EH (cell line): ENCODE measurements at places on chromosomes 5 and 9.

GRCh38 chr9:124443625-124444024, 6.6 kb upstream of the ADGRD2 start:
- no peak for DNase-seq

DNA sequence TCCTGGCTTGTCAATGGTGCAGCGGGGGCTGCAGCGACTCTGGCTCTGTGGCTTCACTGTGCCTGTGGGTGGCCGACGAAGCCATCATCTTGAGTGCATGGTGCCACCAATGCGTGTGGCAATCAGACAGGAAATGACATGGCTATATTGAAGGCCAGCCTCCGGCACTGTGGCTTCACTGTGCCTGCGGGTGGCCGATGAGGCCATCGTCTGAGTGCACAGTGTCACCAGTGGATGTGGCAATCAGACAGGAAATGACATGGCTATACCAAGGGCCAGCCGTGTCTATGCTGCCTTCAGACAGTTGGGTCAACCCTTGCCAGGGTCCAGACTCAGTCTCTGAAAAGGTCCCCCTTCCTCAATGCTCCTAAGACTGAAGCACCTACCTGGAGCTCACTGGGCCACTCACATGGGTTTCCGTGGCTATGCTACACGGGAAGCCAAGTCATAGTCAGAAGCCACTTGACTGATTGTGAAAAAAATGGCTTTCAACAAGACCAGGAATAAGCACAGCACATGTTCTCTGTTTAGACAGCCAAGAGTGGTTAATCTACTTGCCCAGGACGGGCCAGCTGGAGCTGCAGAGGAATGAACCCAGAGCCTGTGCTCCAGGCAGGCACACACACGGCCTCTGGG, 67.5 kb upstream of the S1PR3 start:
- no peak for DNase-seq

DNA sequence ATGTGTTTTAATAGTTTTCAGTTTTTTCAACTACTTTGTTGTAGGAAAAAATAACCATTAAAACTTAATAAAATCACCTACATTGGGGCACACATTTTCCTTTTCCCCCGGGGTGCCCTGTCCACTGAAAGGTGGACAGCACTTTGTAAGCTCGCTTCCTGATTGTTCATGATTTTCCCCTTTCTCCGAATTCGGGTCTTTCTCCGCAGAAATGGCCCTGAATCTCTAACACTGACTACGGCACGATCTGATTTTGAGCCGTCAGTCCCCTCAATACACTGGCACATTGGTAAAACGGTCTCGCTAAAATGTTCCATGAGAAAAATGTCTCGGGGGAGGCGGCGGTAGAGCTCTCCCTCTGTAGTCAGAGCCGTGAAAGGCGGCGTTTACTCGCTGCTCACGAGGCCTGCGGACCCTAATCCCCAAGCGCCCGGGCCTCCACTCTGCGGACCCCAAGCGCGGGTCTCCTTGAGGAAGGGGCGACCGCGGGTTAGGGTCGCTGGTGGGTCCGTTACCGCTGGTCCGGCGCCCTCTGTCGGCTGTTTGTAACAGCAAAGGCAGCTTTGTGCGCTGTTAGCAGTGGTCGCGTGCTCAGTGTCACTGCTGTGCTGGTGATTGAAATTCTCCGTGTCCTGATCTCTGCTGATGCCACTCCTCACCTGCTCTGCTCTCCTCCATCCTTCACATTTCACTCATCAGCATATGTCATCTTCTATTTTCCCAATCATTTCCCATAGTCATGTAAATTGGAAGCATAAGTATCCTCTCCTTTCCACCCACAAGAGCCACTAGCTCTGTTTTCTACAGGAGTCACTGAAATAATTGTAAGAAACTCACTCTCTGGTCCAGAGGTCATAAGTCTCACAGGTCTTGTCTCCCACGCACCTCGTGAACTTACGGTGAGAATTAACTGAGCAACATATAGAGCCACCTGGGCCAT, 10.8 kb upstream of the IFNA2 start:
- DNase-seq: peak; percentile 34

DNA sequence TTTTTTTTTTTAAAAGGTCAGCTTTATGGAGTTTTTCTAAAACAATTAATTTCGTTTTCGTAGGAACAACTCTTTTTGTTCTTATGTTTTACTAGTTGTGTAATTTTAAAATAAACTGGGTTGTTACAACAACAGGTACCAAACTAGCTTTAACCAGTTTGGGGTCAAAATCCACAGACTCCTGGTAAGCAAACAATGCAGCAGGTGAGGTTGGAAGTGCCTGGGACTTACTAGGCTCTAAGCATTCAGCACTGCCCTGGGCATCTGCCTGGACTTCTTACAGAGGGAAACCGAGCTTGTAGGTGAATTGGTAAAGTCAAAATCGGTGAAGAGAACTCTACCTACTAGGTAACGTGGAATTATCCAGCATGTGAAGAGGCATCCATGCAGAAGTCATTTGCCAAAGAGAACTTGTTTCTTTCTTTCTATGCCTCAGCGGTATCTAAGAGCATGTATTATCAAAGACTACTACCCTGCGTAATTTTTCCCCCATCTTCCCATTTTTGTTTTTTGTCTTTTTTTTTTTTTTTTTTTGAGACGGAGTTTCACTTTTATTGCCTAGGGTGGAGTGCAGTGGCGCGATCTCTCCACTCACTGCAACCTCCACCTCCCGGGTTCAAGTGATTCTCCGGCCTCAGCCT, 145.4 kb downstream of the KCTD16 start:
- DNase-seq: no peak

GRCh38 chr9:88725300-88726019, 190.5 kb downstream of the NXNL2 start:
- peak; percentile 4 for DNase-seq

GRCh38 chr5:234450-234849, 16.3 kb downstream of the SDHA start:
- no peak for DNase-seq

DNA sequence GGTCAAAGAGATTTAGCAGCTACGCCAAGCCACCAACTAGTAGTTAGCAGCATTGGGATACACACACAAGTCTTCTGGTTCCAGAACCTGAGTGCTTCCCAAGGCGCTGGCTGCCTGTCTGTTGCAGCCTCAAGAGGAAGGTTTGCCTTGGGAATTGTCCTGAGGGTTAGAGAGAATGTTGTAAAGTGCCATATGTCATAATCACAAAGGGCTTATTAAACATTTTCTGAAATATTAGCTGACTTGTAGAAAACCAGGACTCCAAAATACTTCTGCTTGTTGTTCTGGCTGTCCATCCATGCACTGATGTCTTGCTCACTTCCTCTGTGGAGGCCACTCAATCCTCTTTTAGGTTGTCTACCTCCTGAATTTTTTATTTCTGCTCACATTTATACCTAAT, 46.3 kb downstream of the SLC36A1 start:
- no peak for DNase-seq

DNA sequence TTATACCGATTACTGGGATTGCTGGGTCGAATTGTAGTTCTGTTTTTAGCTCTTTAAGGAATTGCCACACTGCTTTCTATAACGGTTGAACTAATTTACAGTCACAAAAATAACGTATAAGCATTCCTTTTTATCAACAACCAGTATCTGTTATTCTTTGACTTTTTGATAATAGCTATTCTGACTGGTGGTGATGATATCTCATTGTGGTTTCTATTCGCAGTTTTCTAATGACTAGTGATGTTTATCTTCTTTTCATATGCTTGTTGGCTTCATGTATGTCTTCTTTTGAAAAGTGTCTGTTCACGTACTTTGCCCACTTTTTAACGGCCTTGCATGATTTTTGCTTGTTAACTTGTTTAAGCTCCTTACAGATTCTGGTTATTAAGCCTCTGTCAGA, 74.4 kb downstream of the FAM174A start:
- DNase-seq: no peak

DNA sequence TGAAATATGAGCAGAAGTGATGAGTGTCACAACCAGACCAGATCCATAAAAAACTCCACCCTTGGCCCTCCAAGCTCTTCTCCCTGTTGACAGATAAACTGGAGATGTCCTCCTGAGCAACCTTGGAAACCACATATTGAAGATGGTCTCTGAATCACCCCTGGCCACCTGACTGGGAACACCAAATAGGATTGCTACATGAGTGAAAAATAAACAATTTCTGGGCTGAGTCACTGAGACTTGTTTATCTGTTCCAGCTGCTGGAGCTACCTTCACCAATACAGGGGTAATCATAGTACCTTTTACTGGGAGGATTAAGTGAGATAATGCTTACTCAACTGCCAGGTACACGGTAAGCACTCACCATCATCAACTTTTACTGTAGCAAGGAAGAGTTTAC, 53.3 kb downstream of the PCA3 start:
- DNase-seq: peak; percentile 62

DNA sequence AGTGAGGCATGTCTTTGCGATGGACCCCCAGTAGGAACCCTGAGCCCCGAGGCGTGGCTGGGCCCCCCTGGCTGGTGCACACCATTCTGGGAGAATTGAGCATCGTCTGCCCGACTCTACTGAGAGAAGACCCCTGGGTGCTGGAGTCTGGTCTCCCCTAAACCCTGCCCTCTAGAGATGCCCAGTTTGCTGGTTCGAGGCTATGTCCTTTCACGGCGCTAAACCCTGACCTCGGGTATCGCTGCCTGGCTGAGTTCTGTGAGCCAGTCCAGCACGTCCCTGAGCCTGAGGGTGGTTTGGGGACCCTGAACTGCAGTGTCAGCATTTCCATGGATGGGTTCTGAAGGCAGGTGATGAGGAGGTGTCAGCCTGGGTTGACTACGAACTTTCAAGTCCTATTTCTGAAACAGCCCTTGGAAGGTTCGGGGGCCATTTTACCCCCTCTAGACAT, 128.8 kb downstream of the RXRA start:
- DNase-seq: no peak

- DNase-seq: no peak
Measured at GRCh38 chr9:106981396-106982287, 118.7 kb downstream of the ZNF462 start.

- DNase-seq: no peak
Measured at GRCh38 chr9:30505311-30505710, 1879.1 kb upstream of the ACO1 start.

DNA sequence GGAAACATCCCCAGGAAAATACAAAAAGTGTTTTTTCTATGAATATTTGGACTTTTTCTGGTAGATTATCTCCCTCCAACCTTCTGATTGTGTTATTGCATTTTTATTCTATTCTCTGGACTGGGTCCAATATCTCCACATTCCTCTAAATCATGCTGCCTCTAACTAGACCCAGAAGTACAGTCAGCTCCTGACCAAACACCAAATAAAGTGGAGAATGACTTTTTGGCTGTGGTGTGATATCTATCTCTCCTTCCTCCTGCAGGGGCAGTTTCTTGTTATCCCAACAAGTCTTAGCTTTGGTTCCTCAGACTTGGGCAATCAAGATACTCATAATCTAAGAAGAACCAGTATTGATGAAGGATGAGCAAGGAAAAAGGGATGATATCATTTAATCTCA, 3.2 kb upstream of the RAI14 start:
- DNase-seq: peak; percentile 87

- peak; percentile 39 for DNase-seq
Measured at GRCh38 chr9:105973951-105974351, 279.6 kb downstream of the TMEM38B start.

DNA sequence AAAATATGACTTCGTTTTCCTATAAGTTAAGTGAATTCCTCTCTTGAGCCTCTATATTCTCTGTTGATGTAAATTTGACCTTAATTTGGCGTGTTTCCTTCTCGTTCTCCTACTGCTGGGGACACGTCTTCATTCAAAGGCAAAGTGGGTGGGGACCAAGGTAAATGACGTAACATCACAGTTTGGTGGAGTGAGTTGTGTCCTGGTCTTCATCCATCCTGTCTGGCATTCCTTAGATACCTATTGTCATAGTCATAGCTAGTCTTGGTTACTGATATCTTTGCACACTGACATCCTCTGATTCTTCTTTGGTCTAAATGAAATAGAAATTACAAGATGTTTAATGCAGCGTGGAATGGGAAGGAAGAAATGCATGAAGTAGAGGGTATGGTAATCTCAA, 108.5 kb downstream of the NNT start:
- peak; percentile 66 for DNase-seq

- DNase-seq: peak; percentile 43
Measured at GRCh38 chr9:37262410-37262809, 142.0 kb downstream of the ZCCHC7 start.

- DNase-seq: peak; percentile 84
Measured at GRCh38 chr9:134585746-134586706, 55.6 kb upstream of the COL5A1 start.

DNA sequence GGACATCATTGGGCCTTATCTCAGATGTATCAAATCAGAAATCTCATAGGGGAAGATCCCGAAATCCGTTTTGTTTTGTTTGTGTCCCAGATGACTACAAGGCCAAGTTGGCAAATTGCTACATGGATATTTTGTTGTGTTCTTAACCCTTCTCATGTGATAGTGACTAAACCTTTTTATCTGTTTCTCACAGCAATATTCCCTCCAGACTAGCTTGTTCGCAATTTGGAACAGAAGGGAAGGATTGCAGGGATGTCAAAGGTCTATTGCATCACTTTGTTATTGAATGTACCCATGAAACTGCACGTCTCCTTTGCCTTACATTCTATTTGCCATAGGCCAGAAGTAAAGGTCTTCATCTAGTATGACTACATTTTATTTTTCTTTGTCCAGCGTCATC, 453.9 kb downstream of the NFIB start:
- DNase-seq: no peak

DNA sequence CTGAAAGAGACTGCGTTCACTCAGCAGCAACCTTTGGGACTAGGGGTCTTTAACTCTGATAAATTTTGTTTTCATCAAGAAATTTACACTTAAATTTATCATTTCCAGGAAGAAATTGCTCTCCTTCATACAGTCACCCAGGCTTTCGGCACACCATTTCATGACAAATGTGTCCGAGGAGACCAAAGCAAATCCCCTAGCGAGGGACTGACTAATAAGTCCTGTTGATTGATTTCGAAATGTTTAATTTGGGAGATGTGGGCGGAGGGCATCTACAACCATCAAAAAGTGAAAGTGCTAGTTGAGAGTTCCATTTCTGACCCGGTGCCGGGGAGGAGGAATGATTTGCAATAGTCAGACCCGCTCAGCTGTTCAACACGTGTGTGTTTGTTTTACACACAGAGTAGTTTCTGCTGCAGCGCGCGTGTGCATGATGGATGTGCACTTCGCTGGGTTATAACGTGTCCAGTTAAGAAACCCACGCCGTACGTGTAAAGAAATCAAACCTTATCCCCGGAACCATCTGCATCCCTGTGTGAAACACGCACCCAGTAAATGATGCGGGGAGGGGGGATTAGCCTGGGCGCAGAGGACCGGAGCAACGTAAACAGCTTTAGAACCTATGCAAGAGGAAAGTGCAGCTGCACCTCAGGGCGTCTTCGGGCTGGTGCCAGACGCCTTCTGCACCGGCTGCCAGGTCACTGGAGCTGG, 845 bp upstream of the NR4A3 start:
- DNase-seq: peak; percentile 74

GRCh38 chr9:95495961-95496360, 20.8 kb downstream of the PTCH1 start:
- DNase-seq: no peak
